ENCODE measurements at places on chromosomes 2 and 18. TPM values are rescaled to one million over a fixed set of nuclear protein-coding genes. Genes with fewer than 3 reads are reported as not detected.

The KLHL41 gene
- total RNA-seq: 1.1 TPM

The BMP10 gene
- total RNA-seq: not detected

The CROCC2 gene
- not detected for total RNA-seq

The MC5R gene
- not detected for total RNA-seq

The STAM2 gene
- 18.3 TPM for total RNA-seq

DNA sequence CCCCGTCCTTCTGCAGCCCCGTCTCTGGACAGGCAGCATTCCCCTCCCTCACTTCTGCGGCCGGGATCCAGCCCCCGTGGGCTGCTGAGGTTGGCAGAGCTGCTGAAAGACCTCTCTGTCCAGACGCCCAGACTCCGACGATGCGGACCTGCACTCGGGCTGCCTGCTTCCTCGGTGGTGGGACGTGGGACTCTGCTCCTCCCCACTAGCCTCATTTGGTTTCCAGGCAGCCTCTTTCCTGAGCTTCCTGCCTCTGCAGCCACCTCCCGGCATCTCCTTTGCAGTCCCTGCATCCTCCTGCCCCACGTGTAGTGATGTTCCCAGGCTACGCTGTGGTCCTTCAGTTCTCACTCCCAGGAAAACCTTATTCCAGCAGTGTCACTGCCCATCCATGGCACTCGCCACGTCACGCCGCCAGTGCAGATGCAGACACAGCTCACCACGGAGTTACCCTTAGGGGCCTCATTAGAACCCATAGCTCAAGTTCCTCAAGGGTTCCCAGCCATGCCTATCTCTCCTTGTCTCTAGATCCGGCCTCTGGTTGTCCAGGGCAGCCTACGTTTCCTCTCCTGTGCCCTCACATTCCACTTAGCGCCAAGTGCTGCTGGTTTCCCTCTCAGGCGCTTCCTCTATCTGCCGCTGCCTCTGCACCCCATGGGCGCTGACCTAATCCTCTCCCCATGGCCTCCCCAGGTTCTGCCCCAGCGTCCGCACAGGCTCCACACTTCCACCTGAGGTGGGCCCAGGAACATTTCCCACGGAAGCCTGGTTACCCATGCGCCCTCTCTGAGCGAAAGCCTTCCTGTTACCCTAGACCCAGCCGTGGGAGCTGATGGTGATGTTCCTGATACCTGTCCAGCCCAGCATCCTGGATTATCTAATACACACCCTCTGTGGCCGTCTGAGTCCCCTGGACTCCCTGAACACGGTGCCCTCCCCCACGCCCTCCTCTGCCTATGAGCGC lies 318.3 kb upstream of the MYT1L start:
- DNase-seq: no peak
- H3K36me3 ChIP-seq: no peaks in the 10 kb centered on the region
- no peak overlapping the region for H3K27ac ChIP-seq
- no peak overlapping the region for H3K4me3 ChIP-seq
- H3K27me3 ChIP-seq: no peaks in the 10 kb centered on the region

GRCh38 chr18:34509879-34510586 lies 200.1 kb upstream of the DTNA start:
- H3K4me1 ChIP-seq: peaks cover 3% of the 10 kb centered on the region
- no peak overlapping the region for H3K4me3 ChIP-seq
- no peaks in the 10 kb centered on the region for H3K36me3 ChIP-seq
- H3K27ac ChIP-seq: no peak overlapping the region
- H3K27me3 ChIP-seq: no peaks in the 10 kb centered on the region
- DNase-seq: no peak

GRCh38 chr2:29847886-29848285 lies 73.5 kb downstream of the ALK start:
- DNase-seq: no peak
- H3K27ac ChIP-seq: no peak overlapping the region
- no peaks in the 10 kb centered on the region for H3K27me3 ChIP-seq
- no peaks in the 10 kb centered on the region for H3K4me1 ChIP-seq

- no peak overlapping the region for H3K4me3 ChIP-seq
- DNase-seq: no peak
- no peaks in the 10 kb centered on the region for H3K36me3 ChIP-seq
- no peaks in the 10 kb centered on the region for H3K27me3 ChIP-seq
- H3K4me1 ChIP-seq: no peaks in the 10 kb centered on the region
These were observed 111.6 kb upstream of the CYP1B1 start for GRCh38 chr2:38187541-38188011.

GRCh38 chr2:1817256-1818051 lies 73.1 kb upstream of the PXDN start:
- H3K4me3 ChIP-seq: no peak overlapping the region
- DNase-seq: peak; percentile 86
- H3K4me1 ChIP-seq: no peaks in the 10 kb centered on the region
- no peaks in the 10 kb centered on the region for H3K27me3 ChIP-seq

DNA sequence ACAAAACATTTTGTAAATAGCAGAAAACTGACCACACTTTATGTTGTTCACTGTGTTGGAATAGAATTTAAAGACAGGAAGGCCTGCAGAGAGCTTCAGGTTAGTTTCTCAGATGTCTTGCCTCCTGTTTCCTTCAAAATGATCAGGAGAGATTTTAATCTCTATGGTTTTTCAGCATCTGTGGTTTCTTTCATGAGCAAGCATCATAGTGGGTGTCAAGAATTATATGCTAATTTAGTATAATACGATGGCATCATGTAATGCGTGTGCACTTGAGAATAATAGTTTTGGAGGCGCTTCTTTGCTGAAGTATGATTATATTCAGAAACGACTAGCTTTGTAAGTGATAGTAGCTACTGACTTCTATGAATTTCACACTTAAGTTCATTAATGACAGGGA lies 149.9 kb downstream of the PLCL1 start:
- no peaks in the 10 kb centered on the region for H3K36me3 ChIP-seq
- H3K27ac ChIP-seq: no peak overlapping the region
- no peaks in the 10 kb centered on the region for H3K27me3 ChIP-seq
- no peak for DNase-seq
- H3K4me3 ChIP-seq: no peak overlapping the region
- H3K4me1 ChIP-seq: no peaks in the 10 kb centered on the region

DNA sequence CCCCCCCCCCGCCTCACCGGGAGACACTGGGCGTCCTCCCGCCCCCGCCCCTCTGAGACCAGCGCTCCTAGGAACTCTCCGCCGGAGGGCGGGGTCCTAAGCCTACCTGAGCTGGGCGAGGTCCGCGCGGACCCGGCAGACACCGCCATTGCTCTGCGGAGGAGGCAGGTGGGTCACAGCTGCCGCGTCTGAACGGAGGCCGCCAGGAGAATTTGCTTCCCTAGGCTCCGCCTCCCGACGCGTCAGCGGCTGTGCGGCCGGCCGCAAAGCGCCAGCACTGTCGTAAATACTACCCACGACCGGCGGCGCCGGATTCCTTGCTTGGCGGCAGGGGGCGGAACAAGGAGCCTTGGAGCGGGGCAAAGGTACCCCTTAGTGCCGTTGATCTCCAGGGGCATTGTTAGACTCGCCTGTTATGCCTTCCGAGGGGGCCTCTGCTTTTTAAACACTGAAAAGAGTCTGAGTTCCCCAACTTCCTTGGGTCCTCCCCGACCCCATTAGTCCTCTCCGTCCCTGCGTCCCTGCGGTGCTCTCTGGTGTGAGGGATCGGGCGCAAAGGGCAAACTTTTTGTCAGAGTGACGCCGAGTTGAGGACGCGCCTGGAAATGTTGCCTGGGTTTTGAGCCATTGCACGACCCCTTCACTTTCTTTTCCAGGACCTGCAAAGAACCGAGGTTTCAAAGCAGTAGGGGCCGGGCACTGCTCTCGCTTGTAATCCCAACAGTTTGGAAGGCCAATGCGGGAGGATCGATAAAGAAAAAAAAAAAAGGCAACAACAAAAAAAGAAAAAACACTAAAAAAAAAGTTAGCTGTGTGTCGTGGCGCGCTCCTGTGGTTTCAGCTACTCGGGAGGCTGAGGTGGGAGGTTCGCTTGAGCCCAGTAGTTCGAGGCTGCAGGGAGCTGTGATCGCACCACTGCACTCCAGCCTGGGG lies at the start of gene GGCX:
TSS of gene GGCX (minus strand) at position 214 of the 933 bp plus-strand sequence. CDS start at position 149, 65 bp downstream.
- peak within 1 kb of the TSS; percentile 83 for H3K27ac ChIP-seq
- DNase-seq: peak; percentile 97
- no peaks in the 10 kb centered on the region for H3K36me3 ChIP-seq
- H3K4me1 ChIP-seq: peaks cover 15% of the 10 kb centered on the region
- peak within 1 kb of the TSS; percentile 72 for H3K4me3 ChIP-seq
- no peaks in the 10 kb centered on the region for H3K27me3 ChIP-seq

GRCh38 chr2:213251618-213252017 lies 32.6 kb upstream of the SPAG16 start:
- no peaks in the 10 kb centered on the region for H3K36me3 ChIP-seq
- no peak for DNase-seq
- no peak overlapping the region for H3K27ac ChIP-seq
- H3K27me3 ChIP-seq: no peaks in the 10 kb centered on the region

GRCh38 chr18:53991202-53991601 lies 233.3 kb downstream of the MBD2 start:
- H3K36me3 ChIP-seq: no peaks in the 10 kb centered on the region
- no peak overlapping the region for H3K27ac ChIP-seq
- no peaks in the 10 kb centered on the region for H3K4me1 ChIP-seq
- H3K27me3 ChIP-seq: no peaks in the 10 kb centered on the region
- no peak overlapping the region for H3K4me3 ChIP-seq

DNA sequence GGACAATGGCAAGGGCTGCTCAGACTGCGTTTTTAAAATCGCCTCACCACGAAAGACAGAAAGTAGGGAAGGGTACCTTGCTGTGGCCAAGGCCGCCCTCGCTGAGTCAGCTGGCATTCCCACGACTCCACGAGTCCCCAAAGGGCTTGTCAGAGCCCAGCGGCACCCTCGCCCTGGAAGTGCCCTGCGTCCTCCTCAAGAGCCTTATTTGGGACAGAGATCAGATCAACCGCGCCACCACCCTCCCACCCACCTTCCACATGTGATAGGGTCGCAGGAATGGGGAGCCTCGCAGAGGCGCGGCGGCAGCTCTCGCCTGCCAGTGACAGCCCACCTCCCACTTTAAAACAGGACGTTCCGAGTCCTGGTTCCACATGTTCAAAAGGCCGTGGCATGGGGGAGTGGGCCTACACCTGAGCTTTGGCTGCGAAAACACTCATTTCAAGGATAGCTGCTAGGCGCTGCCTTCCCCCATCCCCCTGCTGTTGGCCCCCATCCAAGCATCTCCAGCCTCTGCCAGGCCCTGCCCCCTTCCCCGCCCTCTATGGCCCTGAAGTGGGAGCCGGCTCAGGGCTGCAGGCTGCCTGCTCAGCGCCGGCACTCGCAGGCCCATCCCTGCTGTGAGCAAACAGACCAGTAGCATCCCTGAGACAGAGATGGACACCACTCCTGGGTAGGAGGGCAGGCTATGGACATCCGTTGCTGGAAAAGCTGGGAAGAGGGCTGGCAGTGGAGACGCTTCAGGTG lies 38.1 kb upstream of the ARHGEF4 start:
- no peaks in the 10 kb centered on the region for H3K27me3 ChIP-seq
- no peaks in the 10 kb centered on the region for H3K36me3 ChIP-seq
- H3K27ac ChIP-seq: no peak overlapping the region
- peak overlapping the region; percentile 81 for H3K4me3 ChIP-seq
- peak; percentile 53 for DNase-seq
- H3K4me1 ChIP-seq: no peaks in the 10 kb centered on the region

DNA sequence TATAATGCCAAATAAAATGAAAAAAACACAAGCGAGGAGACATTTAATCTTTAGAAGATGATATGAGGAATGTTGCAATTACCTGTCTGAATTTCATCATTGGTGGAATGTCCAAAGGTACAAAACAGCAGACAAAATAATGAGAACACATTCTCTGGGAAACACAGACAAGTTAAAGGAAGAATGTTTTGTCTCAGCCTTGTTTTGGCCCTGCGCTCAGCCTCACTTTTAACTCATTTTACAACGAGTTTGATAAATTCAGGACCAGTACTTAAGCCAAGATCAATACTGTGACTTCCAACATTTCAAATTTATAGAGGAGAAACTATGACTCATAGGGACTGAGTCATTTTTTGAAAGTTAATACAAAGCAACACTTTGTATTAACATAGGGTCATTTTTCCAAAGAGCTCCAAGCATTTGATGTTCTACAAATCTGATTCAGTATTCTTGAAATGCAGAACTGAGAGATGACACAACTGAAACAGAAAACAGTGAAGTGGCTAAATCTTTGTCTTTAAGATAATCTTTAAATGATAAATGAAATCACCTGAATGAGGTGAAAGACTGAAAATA lies 833.2 kb upstream of the CHAC2 start:
- peaks cover 17% of the 10 kb centered on the region for H3K4me1 ChIP-seq
- H3K27ac ChIP-seq: peak overlapping the region; percentile 40
- no peaks in the 10 kb centered on the region for H3K36me3 ChIP-seq
- no peaks in the 10 kb centered on the region for H3K27me3 ChIP-seq

GRCh38 chr18:27136208-27136535 lies 48.9 kb downstream of the CHST9 start:
- no peak overlapping the region for H3K4me3 ChIP-seq
- no peaks in the 10 kb centered on the region for H3K27me3 ChIP-seq
- DNase-seq: no peak
- no peak overlapping the region for H3K27ac ChIP-seq
- H3K4me1 ChIP-seq: no peaks in the 10 kb centered on the region

DNA sequence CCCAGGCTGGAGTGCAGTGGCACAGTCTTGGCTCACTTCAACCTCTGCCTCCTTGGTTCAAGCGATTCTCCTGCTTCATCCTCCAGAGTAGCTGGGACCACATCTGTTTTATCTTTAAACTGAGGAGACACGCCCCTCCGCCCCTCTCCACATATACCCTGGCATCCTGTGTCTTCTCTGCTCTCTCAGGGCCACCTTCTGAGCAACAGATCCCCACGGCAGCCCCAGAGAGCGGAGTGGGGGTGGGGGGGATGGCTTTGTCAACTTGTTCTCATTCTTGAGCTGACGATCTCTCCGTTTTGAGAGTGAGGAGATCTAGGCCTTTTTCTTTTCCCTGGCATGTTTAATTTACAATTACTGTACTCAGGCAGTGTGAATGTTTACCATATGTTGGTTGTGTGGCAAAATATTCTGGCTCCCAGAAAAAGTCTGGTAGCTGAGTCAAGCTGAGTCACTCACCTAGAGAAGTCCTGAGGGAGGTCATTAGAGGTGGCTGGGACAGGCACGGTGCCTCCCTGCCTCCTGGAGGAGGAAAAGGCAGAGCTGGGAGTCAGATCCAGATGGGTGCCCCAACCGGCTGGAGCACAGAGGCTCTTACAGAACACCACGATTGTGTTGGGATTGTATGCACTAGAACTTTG lies 19.5 kb upstream of the ID2 start:
- DNase-seq: no peak
- no peaks in the 10 kb centered on the region for H3K4me1 ChIP-seq
- no peak overlapping the region for H3K4me3 ChIP-seq

GRCh38 chr2:102130647-102130991 lies 11.9 kb upstream of the IL1R1 start:
- peaks cover 3% of the 10 kb centered on the region for H3K4me1 ChIP-seq
- no peak for DNase-seq
- H3K27ac ChIP-seq: no peak overlapping the region
- no peaks in the 10 kb centered on the region for H3K36me3 ChIP-seq
- H3K27me3 ChIP-seq: no peaks in the 10 kb centered on the region
- no peak overlapping the region for H3K4me3 ChIP-seq

Data from pancreas (tissue), 10 donors.